NCI-H748 treated with DMSO at 0.1 percent for 48 hours (cell line): ENCODE measurements at places on chromosomes 4 and X.

GRCh38 chr4:167234316-167234881 lies at the start of gene SPOCK3:
SPOCK3 (minus strand) TSS chr4:167234494.
- DNase-seq: peak; percentile 54

DNA sequence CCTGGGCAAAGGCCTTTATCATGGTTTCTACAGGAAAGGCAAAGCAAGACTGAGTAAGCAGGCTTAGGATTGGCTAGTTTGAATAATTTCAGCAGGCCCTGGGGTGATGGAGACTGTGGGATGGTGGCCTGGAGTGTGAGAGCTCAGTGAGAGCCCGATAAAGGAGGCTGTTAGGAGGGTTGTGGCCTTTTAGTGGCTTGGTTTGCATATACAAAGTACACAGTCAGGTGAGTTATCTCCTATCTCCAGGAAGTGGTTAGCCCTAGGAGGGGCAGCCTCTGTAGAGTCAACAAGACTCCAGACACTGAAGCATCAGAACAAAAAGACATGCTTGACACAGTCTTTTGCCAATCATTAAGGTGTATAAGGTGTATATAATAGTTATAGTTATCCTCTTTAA lies 157.2 kb downstream of the CFAP299 start:
- DNase-seq: no peak

DNA sequence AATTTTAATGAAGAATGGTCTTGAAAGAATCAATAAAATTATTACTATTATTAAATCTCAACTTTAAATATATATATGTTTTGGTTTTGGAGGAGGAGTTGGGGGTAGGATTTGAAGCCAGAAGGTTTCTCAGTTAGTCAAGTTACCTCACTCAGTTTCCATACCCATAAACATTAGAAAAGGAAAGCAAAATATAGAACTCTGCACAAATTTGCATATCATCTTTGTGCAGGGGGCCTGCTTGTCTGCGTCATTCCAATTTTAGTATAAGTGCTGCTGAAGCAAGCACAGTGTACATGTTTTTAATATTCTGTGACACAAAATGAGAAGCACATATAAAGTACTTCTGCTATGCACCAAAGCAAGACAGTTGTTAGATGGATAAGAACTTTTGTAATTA lies 47.5 kb upstream of the SCRG1 start:
- no peak for DNase-seq

GRCh38 chr4:8838296-8838960 lies 33.2 kb downstream of the HMX1 start:
- no peak for DNase-seq

DNA sequence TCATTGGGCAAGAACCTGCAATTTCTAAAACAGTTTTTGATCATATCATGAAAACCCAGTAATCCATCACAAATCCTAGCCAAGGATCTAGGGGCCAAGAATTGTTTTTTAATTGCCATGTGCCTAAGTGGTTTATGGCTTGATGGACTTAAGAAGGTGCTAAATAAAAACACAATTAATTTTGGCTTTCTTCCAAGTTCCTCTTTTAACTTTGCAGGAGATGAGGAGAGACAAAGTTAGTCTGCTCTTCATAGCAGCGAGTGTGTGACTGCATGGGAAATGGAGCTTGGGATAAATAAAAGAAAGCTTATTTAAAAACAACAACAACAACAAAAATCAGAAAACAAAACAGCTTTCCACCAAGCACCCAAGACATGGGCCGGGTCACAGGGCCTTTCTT lies 41.4 kb downstream of the ARHGEF9 start:
- no peak for DNase-seq

- no peak for DNase-seq
Observed at GRCh38 chr4:90061881-90062280, 65.3 kb upstream of the CCSER1 start.
